ENCODE measurements at places on chromosomes 16 and 17.

DNA sequence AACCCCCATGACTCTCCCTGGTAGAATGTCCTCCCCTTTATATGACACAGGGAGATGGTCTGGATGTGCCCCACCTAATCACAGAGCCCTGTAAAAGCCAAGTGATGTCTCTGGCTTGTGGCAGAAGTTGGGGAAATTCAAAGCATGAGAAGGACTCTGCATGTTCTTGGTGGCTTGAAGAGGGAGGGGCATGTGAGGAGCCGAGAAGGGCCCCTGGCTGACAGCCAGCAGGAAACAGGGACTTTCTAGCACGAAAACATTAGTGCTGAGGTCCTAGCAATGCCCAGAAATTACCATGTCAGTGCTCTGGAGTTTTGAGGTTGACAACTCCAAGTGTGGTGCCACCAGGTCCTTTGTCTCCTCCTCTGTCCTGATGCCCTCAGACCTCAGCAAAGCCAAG, 75.9 kb downstream of the USP22 start:
- no peak for DNase-seq

- DNase-seq = no peak
These were observed 776 bp downstream of the LRRC75A start for GRCh38 chr17:16491131-16491702.

- no peak for DNase-seq
These were observed 7.3 kb downstream of the TCF25 start for GRCh38 chr16:89880477-89881367.

DNA sequence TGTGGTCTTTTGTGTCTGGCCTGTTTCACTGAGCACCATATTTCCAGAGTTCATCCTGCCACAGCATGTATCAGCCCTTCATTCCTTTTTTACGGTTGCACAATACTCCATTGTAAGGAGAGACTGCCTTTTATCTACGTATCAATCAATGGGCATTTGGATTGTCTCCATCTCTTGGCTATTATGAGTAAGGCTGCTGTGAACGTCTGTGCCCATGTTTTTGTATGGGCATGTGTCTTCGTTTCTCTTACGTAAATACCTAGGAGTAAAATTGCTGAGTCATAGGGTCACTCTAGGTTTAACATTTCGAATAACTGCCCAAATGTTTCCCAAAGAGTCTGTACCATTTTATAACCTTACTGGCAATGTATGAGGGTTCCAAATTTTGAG, 202.8 kb upstream of the FOXF1 start:
- DNase-seq = no peak

- DNase-seq = no peak
These were observed 33.4 kb downstream of the AXIN2 start for GRCh38 chr17:65527857-65528591.

- no peak for DNase-seq
These were observed 4.4 kb downstream of the PDIA2 start for GRCh38 chr16:287298-287811.

GRCh38 chr17:46979147-46979863, at the start of gene RPRML:
RPRML (minus strand) TSS chr17:46979253; CDS start chr17:46979007, 246 bp downstream.
- DNase-seq = peak; percentile 33

GRCh38 chr17:59791603-59792457, 84.4 kb downstream of the VMP1 start:
- no peak for DNase-seq

- no peak for DNase-seq
These were observed 47.1 kb upstream of the PHOSPHO1 start for GRCh38 chr17:49277638-49278037.

GRCh38 chr16:80993834-80994233, 12.9 kb downstream of the CMC2 start:
- no peak for DNase-seq

DNA sequence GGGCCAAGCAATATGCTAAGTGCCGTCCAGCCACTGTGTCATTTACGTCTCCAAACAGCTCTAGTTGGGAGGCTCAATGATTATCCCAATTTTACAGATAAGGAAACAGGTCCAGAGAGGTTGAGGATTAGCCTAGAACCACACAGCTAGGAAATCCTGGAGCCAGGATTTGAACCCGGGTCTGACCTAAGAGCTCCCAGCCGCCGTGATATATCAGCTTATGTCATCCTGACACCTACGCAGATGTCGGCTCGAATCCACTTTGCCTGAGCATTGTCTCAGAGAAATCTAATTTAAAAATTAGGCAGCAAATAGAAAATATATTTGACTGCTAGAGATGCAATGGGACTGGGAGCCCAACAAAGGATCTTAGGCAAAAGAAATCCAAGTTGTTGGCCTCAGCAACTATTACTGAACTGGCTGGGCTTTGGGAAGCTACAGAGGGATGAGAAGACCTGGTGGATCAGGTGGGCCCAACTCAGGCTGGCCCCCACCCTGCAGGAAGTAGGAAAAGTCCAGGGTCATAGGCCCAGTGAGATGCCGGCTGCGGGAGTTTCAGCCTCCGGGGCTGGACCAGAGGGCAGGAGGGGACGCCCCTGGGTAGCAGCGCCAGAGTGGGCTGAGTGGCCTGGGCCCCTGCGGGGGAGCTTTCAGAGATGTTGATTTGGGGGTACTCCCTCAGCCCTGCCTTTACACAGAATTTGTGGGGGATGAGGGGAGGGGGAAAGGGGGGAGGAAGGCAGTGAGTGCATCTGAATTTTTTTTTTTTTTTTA, 35.1 kb upstream of the IL21R start:
- DNase-seq = no peak

- no peak for DNase-seq
These were observed 66.9 kb downstream of the METRNL start for GRCh38 chr17:83146347-83146746.

DNA sequence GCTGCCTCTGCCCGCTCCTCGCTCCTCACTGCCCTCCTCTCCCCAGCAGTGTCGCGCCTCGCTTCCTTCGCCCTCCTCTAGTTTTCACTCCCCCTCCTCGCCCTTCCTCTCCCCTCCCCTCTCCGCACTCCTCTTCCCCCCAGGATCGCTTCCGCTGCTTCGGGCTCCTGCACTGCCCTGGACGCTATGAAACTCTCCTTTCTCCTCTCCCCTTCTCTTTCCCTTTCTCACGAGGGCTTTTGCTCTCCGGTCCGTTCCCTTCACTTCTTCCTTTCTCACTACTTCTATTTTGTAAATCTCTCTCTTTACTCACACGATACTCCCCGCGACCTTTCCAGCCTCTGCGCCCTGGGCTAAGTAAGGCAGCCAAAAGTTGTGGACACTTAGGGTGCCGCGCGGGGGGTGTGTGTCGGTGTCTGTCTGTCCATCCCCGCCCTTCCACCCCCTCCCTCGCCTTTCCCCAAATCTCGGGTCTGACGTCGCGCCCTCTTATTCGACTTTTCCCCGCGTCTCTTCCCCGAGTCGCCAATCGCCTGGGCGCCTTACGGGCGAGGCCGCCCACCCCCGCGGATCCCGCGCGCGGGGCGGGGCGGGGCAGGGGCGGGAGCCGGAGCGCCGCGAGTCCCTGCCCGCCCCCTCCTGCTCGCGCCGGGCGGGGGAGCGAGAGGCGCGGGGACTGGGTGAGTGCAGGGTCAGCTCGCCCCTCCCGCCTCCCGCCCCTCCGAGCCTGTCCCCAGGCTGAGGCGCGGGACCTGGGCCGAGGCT, at the start of gene IRX3:
TSS of gene IRX3 (minus strand) at position 422 of the 765 bp plus-strand sequence. CDS start 737 bp downstream, outside the sequence.
- peak; percentile 12 for DNase-seq

- DNase-seq = peak; percentile 81
These were observed 13.4 kb upstream of the SULT1A1 start for GRCh38 chr16:28623172-28623711.

DNA sequence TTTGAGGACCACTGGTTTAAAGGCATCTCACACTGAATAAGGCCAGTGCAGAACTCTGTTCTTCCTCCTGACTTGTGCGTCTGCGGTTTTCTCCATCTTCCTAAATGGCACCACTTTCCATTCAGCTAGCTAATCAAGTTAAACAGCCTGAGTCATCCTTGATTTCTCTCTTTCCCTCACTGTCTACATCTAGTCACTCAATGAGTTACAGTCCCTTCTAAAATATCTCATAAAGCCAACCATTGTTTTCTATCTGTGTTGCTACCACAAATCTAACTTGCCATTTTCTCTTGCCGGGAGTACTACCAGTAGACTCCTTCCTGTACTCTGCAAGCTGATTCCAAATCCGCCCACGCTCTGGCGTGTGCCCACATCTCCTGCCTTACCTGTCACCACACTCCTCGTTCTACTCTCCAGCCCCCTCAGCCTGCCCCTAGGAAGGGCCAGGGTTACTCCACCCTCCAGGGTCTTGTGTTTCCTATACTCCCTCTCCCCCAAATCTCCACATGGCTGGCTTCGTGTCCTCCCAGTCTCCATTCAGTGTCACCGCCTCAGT, 324.5 kb downstream of the SNX29 start:
- no peak for DNase-seq

GRCh38 chr17:71926746-71927398, 193.9 kb upstream of the SOX9 start:
- DNase-seq = no peak

DNA sequence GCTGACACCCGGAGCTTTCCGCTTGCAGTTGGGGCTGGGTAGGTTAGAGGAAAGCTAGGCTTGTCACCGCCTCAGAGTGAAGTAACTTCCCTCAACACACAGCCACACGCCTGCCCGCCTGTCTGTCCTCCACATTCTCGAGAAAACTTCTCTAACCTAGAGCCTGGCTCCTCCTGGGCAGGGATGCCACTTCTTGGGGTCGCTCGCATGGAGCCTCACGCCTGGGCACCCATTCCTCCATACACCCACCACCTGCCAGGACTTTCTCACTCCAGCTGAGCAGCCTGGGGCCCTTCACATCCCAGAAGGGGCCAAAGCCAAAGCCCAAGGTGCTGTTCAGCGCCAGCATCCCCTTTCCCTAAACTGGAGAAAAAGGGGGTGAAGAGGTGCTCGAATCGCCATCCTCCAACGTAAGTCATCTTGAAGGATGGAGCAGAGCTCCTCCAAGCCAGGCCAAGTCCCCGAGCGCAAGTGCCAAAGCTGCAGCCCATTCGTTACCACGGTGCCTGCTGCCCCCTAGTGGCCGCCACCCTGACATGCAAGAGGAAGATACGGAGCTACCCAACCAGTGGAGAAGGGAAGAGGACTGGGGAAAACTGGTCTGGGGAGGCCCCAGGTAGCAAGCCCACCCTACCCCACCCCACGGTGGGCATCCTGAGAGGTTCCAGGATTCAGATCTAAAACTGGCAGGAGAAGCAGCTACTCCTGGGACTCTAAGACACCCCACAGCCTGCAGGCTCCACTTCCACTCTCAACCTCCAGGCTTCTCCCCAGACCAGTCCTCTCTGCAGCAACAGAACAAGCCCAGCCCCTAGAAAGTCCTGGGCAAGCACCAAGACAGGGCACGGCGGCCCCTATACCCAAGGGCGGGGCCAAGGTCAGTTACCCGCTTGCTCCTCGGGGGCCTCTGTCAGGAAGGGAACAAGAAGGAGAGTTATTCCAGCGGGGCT, 63.1 kb downstream of the MYO18A start:
- DNase-seq = peak; percentile 80

DNA sequence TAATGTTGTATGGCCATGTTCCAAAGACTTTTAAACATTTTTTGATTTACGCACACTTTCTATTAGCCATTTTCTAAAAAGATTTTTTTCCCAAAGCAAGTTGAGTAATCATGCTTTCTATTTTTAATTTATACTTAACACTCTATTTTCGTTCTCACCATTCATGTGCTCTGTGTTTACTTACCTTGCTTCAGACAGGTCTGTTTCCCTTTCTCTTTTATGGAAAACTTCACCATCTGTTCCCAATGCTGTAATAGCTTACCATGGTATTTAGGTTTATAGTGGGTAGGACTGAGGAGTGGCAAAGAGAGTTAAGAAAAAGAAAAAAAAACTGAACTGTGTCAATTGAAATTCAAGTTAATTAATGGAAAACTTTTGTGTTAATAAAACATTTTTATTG, 37.5 kb upstream of the KCNJ16 start:
- DNase-seq = no peak

DNA sequence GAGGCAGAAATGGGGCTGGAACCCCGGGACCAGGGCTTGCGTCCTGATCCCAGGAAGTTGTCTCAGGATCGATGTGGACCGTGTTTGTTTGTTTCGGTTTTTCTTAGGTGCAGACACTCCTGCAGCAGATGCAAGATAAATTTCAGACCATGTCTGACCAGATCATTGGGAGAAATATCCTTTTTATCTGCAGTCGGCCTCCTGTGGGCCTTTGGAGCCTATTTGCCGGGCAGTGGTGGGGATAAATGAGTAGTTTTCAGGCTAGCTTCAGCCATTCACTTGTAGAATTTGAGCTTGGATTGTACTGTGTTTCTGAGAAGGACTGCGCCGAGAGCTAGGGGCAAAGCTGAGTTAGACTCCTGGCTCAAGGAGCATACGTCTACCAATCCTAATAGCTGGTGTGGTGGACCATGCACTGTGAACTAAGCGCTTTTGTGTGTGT, 816 bp downstream of the HSBP1 start:
- DNase-seq = no peak

GRCh38 chr16:69497876-69498596, 67.7 kb upstream of the NFAT5 start:
- DNase-seq = no peak

DNA sequence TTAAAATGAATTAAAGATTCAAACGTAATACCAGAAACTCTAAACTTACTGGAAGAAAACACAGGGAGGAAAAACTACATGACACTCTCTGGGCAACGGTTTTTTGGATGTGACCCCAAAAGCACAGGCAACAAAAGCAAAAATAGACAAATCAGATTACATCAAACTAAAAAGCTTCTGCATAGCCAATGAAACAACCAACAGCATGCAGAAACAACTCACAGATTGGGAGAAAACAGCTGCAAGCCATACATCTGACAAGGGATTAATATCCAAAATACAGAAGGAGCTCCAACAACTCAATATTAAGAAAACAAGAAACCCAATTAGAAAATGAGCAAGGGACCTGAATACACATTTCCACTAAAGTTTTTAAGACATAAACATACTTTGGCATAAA, 69.2 kb upstream of the ALOX12 start:
- DNase-seq = no peak

DNA sequence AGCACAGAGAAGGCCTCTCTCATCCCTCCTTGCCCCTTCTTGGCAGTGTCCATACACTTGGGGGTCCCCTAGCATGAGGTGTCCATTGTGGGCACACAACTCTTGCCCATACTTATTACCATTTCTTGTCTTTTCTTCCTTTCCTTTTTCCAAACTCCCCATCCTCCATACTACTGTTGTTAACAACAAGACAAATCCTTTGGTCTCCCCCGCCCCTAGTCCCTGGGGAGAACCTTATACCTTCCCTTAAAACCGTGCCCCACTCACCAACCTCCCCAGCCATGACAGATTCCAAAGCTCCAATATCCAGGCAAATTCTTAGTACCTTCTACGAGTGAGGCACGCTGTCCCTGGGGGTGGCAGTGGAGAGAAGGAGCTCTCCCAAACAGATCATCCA, 82.9 kb downstream of the GAS7 start:
- no peak for DNase-seq
